ENCODE measurements at places on chromosomes 7 and 10.

- DNase-seq, result no peak
These were observed 3.0 kb downstream of the IKZF1 start for GRCh38 chr7:50307368-50308032.

DNA sequence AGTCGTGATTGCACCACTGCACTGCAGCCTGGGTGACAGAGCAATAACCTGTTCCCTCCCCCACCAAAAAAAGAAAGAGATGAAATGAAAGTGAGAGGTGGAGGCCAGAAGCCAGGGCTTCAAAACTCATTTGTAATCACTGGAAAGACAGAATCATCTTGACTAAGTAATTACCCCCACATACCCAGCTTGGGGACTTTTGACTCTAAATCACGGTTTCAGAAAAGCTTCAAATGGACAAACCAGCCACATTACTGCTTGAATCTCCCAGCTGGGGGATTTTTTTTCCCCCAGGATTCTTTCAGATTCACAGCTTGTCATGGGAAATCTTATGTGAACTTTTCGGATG is 361.0 kb downstream of the FRMD4A start:
- no peak for DNase-seq

DNA sequence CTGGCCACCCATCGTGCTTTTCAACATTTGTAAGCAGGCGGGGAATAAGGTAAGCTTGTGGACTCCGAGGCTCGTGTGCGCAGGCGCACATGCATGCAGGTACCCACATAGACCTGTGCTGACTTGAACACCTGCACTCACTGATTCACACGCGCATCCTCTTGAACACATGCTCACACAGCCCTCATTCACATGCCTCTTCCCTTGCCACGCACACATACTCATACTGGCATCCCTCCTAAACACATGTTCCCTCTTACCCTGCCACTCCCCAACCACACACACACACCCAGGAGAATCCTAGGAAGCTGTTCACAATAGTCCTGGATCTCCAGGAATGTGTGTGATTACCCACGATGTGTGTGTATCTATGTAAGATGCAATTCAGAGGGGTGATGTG is 44.1 kb upstream of the LBX1 start:
- no peak for DNase-seq

GRCh38 chr10:116076621-116077020 is 196.4 kb downstream of the GFRA1 start:
- no peak for DNase-seq

GRCh38 chr10:103933557-103934121 is 15.7 kb upstream of the STN1 start:
- DNase-seq, result no peak

All from GM04503 (cell line).